Foreskin fibroblast (primary cell): ENCODE measurements at places on chromosomes 2 and 18.

DNA sequence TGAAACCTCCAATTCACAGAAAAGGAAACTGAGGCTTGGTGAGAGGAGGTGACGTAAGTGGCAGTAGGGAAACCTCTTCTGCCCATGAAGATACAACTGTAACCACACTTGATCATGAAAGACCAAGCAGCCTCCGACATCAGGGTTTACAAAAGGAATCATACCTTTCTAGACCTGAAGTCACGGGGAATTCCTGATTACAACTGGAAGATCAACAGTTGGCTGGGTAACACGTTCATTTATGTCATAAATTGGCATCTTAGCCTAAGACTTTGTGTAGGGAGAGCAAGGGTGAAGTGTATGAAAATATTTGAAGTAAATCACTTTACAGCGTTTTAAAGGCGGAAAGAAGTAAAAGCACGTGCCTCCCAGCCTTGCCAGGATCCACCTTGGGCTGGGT, 922 bp downstream of the HS1BP3 start:
- no peak for DNase-seq

DNA sequence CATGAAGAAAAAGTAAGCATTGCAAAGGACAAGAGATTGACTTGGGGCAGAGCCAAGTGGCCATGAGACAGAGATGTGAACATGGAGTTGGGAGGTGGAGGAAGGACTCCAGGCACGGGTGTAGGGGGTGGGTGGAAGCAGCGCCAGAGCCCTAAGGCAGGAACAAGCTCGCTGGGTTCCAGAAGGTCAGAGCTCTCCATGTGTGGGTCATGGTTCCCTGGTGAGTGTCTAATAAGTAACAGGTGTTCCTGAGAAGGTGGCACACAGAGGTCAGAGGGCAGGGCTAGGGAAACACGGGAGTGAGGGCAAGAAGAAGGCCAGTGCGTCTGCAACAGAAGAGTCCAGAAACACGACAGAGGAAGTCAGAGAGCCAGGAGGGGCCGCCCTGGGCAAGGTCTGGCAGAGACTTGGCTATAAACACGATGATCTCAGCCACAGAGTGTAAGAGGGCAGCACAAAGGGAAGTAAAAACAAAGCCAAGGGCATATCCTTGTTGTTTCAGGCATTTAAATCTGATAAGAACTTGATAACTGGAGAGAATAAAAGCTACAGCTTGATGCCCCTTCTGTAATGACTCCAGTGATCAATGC, 260.8 kb downstream of the TGIF1 start:
- peak; percentile 68 for DNase-seq

DNA sequence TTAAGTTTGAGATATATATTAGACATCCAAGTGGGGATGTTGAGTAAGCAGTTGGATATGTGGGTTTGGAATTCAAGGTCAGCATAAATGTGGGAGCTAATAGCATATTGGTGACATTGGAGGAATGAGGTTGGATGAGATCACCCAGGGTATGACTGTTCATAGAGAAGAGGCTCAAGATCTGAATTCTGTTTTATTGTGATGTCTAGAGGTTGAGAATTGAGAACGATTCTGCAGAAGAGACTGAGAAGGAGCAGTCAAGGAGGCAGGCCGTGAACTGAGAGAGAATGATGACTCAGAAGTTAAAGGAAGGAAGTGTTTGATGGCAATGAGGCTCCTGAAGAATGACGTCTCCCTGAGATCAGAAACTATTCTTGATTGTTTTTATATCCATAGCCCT, 5.9 kb downstream of the SERPINB11 start:
- peak; percentile 93 for DNase-seq

DNA sequence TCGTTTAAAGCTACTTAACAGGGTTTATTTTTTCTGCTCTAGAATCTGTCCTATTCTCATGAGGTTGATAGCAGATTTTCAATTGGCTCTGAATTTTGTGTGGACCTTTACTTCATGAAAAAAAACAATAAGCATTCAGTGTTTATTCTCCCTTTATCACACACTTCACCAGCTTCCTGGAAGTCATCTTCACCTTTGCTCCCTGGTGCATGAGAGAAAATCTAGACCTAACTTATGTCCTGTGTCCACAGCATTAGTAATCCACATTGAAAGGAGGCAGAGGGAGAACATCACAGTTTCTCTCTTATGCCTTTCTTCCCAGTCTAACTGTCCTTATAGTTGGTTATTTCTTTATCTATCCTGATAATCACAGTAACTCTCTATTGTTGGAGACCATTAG, 316.1 kb downstream of the PTH2R start:
- no peak for DNase-seq

DNA sequence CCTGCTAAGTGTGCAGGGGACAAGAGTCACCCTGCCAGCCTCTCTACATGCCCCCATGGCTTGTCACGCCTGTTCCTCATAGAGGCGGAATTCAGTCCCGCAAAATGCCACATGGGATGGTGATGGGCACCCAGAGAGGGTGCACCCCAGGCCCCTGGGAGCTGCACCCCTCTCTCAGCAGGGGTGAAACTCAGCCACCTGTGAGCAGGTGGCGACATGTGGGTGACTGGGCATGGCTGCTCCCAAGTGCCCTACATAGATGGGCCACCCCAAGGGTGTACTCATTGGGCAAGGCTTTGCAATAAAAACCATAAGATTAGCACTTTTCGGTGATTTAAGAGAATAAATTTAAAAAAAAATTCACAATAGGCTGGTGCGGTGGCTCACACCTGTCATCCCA, 6.3 kb downstream of the HS6ST1 start:
- no peak for DNase-seq

- no peak for DNase-seq
Measured at GRCh38 chr2:66317268-66317890, 117.5 kb upstream of the MEIS1 start.

- DNase-seq: no peak
Measured at GRCh38 chr2:116717832-116718231, 1096.7 kb upstream of the DDX18 start.

DNA sequence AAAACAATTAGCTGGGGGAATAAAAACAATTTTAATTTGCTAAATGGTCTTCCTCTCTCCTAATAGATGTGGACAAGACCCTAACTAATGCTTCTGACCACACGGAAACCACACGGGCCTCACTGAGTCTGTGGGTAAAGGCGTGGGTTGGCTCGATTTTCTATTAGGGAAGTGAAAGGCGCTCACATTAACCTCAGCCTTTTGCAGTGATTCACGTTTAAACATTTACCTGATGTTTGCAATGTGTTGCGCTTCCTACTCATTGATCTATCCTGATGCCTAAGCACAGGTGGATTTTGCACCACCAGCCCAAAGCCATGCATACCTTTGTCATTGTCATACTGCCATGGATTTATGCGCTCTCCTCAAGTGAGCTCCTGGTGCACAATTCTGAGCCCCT, 35.6 kb upstream of the NRP2 start:
- no peak for DNase-seq

GRCh38 chr2:229375251-229375650, 104.2 kb upstream of the PID1 start:
- peak; percentile 9 for DNase-seq

- peak; percentile 24 for DNase-seq
Measured at GRCh38 chr2:219272995-219273394, 6.2 kb upstream of the DNAJB2 start.

GRCh38 chr2:208657468-208657867, 250.9 kb downstream of the PTH2R start:
- DNase-seq: no peak

- no peak for DNase-seq
Measured at GRCh38 chr2:33366473-33366872, 110.0 kb upstream of the RASGRP3 start.

- no peak for DNase-seq
Measured at GRCh38 chr2:147442816-147443215, 402.0 kb upstream of the ACVR2A start.

GRCh38 chr2:214995409-214995808, 143.0 kb downstream of the ABCA12 start:
- DNase-seq: no peak

- no peak for DNase-seq
Measured at GRCh38 chr2:204583773-204584172, 38.5 kb downstream of the PARD3B start.

- no peak for DNase-seq
Measured at GRCh38 chr2:219695145-219695709, 67.8 kb downstream of the SLC4A3 start.

DNA sequence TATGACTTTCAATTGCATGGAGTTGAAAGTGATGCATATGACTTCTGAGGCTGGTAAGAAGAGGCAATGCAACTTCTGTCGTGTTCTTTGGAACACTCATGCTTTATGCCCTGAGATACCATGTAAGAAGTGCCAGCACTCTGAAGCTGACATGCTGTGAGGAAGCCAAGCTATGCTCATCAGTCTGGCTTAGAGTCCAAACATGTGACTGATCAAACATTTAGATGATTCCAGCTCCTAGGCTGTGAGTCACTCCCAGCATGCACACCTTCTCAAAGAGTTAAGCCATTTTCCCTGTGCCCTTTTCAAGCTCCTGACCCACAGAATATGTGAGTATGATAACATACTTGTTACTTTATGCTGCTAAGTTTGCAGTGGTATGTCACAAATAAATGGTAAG, 15.8 kb upstream of the VRK2 start:
- peak; percentile 17 for DNase-seq

- peak; percentile 92 for DNase-seq
Measured at GRCh38 chr2:17540093-17540812, at the start of gene VSNL1. Gene VSNL1 (plus strand): TSS chr2:17540696. CDS start chr2:17592075, 51,379 bp downstream.

GRCh38 chr2:6915399-6915798, 1.8 kb upstream of the RNF144A start:
- no peak for DNase-seq

DNA sequence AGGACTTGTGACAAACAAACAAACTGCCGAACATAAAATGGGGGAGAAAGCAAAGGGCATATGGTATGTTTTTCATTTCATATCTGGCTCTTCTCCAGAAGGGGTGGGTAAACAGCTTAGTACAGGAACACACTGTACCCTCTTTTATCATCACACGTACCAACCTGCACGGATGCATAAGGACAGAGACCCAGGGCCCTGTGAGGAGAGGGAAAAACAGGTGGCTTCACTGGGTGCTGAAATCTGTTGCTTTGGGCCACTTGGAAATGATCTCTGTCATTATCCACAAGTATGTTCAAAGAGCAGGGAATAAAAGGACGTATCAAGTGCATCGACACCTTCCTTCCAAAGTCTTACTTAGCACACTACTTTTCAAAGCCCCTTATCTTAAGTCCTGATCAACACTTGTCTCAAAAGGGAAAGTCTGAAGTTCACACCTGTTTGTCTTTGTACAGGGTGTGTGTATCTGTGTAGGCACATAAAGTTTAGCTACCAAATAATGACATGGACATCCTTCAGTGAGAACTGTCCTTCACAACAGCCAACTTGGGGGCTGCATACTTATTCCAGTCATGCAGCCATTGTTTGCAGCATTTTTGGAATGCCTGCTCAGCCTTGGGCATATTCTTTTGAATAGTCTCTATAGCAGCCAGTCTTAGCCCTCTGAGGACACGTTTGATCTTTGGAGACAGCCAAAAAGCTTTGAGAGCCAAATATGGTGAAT, 60.6 kb downstream of the IRS1 start:
- no peak for DNase-seq

GRCh38 chr2:204370172-204370718, 175.0 kb upstream of the PARD3B start:
- no peak for DNase-seq

DNA sequence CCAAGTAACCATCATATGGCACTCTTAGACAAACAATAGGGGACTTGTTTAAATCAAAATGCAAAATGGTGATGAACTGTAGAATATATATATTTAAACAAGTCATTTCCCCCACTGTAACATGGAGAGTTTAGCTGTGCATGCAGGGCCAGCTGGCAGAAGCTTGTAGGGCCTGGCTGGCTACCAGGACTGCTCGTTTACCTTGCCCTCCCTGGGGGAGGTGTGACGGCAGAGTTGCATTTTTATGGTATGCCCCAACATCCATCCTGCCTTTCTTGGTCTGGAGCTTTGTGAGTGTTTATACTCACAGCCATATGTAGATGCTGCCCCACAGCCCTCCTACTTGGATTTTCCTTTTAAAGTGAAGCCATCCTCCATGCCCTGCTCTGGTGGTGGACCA, 101.7 kb upstream of the ZFP36L2 start:
- no peak for DNase-seq

- DNase-seq: no peak
Measured at GRCh38 chr2:178908810-178909209, 101.6 kb upstream of the TTN start.

DNA sequence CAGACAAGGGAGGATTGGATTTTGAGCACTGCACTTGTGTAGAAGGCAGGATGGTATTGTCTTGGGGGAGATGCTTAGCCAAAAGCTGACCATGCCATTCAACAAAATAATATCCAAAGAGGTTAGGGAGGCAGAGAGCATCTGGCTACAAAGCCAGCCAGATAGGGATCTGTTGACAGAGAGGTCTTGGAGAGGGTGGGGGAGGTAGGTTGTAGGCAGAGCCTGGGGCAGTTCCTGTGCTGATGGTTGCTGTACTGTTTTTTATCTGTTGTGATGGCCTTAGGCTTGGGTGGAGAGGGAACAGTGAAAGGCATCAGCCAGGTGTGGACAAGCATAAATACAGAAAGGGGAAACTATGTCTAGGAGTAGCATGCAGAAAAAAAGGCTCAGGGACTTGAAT, 100.9 kb downstream of the AQP4 start:
- no peak for DNase-seq

GRCh38 chr2:39492716-39493115, 55.6 kb upstream of the MAP4K3 start:
- no peak for DNase-seq

GRCh38 chr2:171390941-171391516, 42.8 kb downstream of the METTL8 start:
- DNase-seq: peak; percentile 82

DNA sequence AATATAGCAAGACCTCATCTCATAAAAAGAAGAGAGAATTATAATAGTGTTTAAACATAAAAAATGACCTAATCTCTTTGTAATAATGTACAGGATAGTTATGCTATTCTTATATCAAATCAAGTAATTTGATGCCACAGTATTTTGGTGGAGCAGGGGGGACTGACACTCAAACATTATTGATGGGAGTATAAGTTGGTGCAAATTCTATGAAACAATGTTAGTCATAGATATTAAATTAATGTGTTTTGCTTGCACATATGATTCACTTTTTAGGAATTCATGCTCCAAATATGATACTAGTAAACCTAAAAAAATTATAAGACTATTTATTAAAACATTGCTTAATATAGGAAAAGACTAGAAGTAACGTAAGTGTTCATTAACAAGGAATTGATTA, 256.1 kb upstream of the SYT4 start:
- DNase-seq: no peak

- DNase-seq: no peak
Measured at GRCh38 chr2:238403632-238404405, 22.9 kb upstream of the ASB1 start.
